Tibial artery (tissue), 4 donors: ENCODE measurements at places on chromosomes 3 and 15.

DNA sequence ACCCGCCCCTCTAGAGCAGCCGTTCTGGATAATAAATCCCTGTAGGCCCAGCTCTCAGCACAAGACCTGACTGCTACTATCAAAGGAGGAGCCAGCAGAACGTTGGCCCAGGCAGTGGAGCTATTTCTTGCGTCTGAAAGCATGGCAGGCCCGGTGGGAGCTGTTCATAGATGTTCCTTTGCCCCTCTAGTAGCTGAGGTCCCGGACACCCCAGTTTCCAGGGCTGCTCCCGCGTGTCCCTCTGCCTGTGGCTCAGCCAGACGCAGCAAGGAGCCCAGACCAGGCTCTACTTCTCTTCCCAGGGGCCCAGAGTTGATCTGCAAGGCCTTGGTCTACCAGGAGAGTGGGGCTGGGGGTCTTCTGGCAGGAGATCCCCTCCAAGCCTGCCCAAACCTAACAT is 76.1 kb downstream of the FAM174B start:
- DNase-seq = no peak

DNA sequence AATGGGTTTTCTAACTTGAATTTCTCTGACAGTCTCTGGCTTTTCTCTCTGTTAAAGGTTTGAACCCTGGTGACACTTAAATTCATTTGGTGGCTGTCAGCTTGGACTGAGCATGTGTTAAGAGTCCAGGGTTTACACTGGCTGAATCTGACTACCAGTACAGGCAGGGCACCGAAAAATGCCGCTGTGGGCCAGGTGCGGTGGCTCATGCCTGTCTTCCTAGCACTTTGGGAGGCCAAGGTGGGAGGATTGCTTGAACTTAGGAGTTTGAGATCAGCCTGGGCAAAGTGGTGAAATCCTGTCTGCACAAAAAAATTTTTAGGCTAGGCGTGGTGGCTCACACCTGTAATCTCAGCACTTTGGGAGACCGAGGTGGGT is 1.8 kb downstream of the MANF start:
- no peak for DNase-seq

- DNase-seq = peak; percentile 65
Measured at GRCh38 chr3:126895178-126896066, 87.5 kb upstream of the PLXNA1 start.

DNA sequence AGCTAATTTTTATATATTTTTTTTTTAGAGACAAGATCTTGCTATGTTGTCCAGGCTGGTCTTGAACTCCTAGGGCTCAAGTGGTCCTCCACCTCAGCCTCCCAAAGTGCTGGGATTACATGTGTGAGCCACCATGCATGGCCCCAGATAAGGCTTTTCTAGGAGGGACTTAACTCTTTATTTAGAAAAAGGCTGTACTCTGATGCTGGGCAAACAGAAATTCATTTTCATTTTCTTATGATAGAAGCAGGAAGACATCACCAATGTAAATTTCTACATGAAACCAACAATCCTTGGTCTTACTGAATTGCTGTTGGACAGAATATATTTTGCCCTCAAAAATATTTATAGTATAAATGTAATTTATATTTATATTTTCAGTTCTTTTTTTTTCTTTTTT is 9.6 kb downstream of the NIPA1 start:
- DNase-seq = no peak

DNA sequence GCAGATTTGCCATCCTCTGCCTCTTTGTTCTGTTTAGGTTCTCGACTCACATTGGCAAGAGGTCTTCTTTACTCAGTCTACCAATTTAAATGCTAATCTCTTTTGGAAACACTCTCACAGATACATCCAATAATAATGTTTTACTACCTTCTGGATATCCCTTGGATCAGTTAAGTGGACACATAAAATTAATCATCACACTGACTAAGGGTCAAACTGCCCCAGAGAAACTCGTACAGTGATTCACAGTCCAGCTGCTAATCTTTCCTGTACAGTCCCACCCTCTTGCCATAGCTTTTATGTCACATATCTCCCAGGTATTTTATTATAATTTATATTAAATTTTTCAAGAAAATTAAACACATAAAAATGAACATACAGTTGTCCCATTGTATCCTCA is 360.8 kb upstream of the RGMA start:
- no peak for DNase-seq

DNA sequence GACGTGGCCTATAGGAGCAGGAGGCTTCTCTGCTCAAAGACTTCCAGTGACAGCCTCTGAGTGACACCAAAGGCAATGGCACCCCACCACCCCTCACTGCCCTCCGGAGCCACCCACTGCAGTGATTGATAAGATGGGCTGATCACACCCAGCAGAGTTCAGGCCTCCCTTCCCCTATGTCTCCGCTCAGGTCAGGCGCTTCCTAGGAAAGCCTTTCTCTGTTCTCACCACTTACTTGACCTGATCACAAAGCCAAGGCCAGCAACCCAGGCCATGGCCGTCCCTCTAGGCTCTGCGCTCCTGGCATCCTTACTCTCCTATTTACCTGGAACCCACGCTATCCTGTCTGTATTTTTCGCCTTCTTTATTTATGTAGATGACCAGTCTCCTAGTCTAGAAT is 282.3 kb downstream of the OCA2 start:
- no peak for DNase-seq

- peak; percentile 78 for DNase-seq
Measured at GRCh38 chr3:37770938-37771918, 90.5 kb upstream of the CTDSPL start.

- no peak for DNase-seq
Measured at GRCh38 chr3:158443632-158444031, 127.4 kb upstream of the MLF1 start.

GRCh38 chr15:52730173-52730572 is 51.0 kb upstream of the ATOSA start:
- no peak for DNase-seq

DNA sequence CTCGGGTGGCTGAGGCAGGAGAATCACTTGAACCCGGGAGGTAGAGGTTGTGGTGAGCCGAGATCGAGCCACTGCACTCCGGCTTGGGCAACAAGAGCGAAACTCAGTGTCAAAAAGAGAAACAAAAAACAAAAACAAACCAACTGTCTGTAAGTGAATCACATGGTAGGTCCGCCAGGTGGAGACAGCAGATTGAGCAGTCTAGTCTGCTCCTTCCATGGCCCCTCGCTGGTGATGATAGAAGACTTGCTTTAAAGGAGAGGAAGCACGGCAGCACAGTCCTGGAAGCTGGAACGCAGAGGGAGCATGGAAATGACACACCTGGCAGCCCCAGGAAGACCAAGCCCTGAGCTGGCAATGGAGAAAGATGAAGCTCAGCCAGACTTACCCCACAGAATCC is 31.4 kb upstream of the MGLL start:
- no peak for DNase-seq

DNA sequence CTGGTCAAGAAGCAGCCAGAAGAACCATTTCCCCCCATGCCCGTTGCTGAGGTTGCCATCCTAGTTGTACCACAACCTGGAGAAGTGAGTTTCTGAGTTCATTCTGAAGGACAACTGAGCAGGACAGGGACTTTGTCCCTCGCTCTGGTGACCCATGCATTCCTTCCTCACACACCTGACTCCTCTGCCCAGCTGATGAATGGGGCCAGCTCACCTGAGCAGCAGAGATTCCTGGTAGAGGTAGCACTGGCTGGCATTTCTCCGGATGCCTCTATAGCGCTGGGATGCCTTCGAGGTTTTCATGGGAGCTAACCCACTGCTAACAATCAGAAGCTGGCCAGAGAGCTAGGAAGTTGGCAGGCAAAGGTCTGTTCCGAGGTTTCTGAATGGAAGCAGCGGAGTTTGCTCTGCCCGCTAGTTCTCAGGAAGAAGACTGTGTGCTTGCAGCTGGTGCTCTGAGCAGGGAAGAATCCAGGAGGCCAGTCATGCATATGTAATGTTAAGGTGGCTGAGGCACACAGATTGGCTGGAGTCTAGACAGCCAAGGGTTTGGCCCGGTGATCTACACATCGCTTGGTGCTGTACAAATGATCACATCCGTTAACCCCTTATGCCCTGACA is at the start of gene TMC3:
TMC3 (minus strand) TSS at position 439 of the 621 bp plus-strand sequence; CDS start at position 303, 136 bp downstream.
- DNase-seq = no peak

GRCh38 chr3:194087995-194088855 is 47.7 kb upstream of the HES1 start:
- DNase-seq = peak; percentile 60

DNA sequence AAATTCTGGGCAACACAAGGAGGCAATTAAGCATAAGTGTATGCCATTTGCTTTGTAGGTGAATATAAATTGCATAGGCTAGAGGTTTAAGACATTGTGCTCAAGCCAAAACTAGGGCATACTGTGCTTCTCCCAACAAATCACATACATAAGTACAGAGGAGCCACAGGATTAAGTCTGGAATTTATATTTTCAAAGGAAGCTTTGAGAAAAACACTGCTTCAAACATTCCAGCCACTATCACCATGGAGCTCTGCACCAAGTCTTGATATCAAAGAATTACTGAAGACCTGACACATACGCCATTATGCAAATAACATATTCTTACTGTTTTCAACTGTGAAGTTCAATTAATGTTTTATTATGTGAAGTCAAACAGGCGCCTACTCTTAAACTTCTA is 119.4 kb upstream of the NPHP3 start:
- DNase-seq = no peak

DNA sequence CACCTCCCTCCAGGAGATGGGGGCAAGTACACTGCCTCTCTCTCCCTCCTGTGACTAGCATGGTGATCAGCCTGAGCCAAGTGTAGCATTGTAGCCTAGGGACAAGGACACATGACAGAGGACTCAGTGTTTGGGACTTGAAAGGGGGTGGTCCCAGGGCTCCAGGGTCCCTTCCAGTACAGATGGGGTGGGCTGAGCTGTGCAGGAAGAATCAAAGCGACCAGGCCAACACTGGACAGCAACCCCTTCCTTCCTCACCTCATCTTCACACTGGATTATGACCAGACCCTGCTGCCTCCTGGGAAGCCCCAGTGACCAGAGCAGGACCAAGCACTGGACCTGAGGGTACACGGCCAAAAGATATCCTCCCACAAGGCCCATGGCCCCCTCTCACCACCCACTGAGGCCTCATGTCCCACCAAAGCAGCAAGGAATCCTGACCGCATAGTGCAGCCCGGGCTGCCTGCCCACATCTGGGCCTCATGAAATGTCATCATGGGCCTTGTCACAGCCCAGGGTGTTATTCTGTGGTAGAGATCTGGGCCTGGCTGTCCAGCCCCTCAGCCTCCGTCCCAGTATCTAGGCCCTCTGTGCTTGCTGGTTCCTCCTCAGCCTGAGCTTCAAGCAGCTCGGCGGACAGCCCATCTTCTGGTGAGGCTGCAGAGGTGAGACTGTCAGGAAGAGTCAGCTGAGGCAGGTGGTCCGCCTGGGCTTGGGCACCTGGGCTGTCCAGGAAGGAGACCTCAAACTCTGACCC is 9.5 kb downstream of the GORASP1 start:
- DNase-seq = no peak

DNA sequence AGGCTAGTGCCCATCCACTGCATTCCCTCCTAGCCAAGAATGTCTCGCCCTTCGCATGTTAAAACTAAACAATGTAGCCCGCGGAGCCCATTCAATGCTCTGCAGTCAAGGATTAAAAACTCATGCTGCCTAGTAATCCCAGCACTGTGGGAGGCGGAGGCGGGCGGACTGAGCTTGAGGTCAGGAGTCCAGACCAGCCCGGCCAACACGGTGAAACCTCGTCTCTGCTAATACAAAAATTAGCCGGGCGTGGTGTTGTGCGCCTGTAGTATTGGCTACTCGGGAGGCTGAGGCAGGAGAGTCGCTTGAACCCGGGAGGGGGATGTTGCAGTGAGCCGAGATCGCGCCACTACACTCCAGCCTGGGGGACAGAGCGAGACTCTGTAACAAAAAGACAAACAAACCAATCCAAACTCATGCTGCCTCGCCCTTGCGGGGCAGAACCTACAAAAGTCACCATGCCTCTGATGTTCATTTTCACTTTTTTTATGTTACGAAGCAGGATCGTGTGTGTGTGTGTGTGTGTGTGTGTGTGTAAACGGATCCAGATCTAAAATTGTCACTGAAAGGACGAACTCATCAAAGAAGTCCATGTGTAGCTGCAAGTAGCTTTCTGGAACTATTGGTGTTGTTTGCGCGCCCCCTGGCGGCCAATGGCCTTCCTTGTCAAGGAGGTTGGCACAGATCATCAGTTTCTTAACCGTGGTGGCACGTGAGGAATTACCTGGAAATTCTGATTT is 54.8 kb upstream of the SPESP1 start:
- peak; percentile 93 for DNase-seq

DNA sequence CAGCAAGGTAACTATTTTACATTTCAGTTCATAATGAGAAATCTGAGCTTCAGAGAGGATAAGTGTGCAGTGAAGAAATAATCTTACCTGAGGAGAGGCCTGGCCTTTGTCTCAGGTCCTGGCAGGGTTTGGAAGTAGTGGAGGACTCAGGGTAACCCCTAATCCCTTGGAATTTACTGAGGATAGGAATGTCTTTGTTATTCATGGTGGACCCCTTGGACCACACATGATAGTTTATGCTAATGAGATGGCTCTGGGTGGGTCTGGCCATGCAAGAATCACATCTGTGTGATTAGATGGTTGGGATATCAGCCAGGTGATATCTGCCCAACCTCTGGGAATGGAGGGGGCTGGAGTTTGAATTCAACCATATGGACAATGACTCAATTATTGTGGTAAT is 65.0 kb upstream of the DAZL start:
- no peak for DNase-seq

- DNase-seq = peak; percentile 22
Measured at GRCh38 chr3:38108649-38109579, 28.0 kb downstream of the ACAA1 start.

DNA sequence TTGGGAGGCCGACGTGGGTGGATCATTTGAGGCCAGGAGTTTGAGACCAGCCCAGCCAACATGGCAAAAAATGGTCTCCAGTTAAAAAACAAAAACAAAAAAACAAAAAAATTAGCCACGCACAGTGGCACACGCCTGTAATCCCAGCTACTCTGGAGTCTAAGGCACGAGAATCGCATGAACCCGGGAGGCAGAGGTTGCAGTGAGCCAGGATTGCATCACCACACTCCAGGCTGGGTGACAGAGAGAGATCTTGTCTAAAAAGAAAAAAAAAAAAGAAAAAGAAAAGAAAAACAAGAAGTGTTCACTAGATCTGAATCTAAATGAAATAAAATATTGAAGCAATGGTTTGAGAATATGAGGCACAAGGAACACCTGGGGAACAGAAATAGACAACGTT is 36.7 kb downstream of the SLC9A9 start:
- peak; percentile 81 for DNase-seq

- DNase-seq = no peak
Measured at GRCh38 chr3:73623346-73623745, 1.4 kb downstream of the PDZRN3 start.

GRCh38 chr3:55235416-55235815 is 251.7 kb downstream of the WNT5A start:
- no peak for DNase-seq
